Mucosa of descending colon (tissue), 3 donors: ENCODE measurements at places on chromosomes 2 and 18. TPM values are rescaled to one million over a fixed set of nuclear protein-coding genes. Genes with fewer than 3 reads are reported as not detected.

- DNase-seq: no peak
These were observed 151.4 kb downstream of the HNMT start for GRCh38 chr2:138115666-138116065.

Gene C2orf80
- not detected for total RNA-seq

DNA sequence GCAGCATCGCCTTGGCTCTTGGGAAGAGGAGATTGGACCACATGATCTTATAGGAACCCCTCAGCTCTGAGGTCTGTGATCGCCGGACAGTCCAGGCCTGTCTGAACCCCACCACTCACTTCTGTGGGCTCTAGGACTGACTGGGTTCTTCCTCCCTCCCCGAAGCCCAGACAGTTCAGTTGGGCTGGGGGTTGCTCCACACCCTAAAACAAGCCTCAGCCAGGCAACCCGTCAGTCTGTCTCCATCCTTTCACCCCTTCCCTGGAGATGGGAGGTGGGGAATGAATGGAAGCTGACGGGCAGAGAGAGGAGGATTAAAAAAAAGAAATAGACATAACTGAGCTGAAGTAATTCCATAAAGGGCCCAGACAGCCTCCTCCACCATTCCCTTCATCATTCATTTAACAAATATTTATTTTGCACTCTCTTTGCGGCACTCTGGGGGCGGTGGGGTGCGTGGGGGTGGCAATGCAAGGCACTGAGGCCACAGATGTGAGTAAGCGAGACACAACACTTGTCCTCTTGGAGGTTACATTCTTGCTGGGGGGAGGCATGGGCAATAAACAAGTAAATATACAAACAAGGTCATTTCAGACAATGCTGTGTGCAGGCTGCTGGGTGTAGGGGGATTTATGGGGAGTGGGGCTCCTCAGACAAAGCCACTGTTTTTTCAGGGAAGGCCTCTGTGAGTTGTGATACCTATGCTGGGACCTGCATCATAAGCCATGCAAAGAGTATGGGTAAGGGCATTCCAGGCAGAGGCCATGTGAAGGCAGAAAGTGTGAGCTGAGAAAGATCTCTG is 12.9 kb downstream of the WNT10A start:
- DNase-seq: no peak

- no peak for DNase-seq
These were observed 66.5 kb downstream of the DPP4 start for GRCh38 chr2:162007447-162008040.

Gene GPR45
- not detected for total RNA-seq

GRCh38 chr2:61410185-61410584 is 60.7 kb downstream of the USP34 start:
- no peak for DNase-seq

Gene RAX
- not detected for total RNA-seq

DNA sequence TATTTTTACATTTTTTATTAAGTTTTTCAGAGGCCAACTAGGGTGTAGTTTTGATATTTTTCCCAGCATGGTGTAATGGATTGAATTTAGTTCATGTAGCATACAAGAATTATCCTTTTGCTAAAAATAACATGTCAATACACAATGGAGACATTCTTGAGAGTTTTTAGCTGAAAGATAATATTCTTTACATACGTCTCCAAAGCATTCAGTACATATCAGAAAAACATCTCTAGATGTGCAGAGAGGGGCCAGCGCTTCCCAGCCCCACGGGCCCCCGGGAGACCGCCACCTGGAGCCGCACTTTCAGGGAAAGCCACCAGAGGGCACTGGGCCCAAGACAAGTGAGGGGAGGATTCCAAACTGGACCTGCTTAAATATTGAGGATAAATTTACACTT is 499.4 kb downstream of the GALR1 start:
- DNase-seq: no peak

Gene UGT1A5
- 6.5 TPM for total RNA-seq

GRCh38 chr18:7848054-7848412 is 280.9 kb downstream of the PTPRM start:
- DNase-seq: no peak

DNA sequence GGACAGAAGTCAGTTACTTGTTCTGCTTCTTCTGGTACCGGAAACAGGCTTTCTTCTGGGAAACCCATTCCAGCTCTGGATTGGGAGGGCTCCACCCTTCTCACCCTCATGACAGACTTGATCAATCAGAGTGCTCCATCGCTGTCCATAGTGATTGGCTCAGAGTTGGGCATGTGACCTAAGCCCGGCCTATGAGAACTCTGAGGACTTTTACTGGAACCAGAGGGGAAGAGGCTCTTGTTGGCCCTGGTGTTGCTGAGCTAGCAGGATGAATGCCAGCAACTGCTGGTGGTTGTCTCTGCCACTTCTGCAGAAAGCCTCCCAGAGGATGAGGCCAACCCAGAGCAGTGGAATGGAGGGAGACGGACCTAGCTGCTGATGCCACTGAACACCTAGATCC is 33.3 kb downstream of the TMEM37 start:
- no peak for DNase-seq

Gene CRYGC
- total RNA-seq: not detected

- no peak for DNase-seq
These were observed 12.1 kb downstream of the RNF149 start for GRCh38 chr2:101296371-101296770.
